ENCODE measurements at places on chromosomes 1 and 21. TPM values are rescaled to one million over a fixed set of nuclear protein-coding genes. Genes with fewer than 3 reads are reported as not detected.

GRCh38 chr1:47797575-47797974 is 199.6 kb downstream of the TRABD2B start:
- DNase-seq: no peak

DNA sequence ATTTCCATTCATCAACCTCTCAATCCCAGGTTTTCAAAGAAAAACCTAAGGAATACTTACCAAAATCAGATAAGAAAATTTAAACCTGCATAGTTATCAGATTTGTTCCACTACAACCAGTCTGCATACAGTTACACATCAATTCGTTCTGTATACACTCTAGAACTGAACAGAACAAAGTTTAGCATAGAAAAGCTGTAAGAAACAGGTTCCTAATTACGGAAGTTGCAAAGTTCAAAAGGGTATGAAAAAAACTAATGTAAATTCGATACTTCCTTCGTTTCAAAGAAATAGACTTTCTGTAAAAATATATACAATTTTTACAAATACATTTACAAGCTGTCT is 3.1 kb downstream of the MCL1 start:
- no peak for DNase-seq

DNA sequence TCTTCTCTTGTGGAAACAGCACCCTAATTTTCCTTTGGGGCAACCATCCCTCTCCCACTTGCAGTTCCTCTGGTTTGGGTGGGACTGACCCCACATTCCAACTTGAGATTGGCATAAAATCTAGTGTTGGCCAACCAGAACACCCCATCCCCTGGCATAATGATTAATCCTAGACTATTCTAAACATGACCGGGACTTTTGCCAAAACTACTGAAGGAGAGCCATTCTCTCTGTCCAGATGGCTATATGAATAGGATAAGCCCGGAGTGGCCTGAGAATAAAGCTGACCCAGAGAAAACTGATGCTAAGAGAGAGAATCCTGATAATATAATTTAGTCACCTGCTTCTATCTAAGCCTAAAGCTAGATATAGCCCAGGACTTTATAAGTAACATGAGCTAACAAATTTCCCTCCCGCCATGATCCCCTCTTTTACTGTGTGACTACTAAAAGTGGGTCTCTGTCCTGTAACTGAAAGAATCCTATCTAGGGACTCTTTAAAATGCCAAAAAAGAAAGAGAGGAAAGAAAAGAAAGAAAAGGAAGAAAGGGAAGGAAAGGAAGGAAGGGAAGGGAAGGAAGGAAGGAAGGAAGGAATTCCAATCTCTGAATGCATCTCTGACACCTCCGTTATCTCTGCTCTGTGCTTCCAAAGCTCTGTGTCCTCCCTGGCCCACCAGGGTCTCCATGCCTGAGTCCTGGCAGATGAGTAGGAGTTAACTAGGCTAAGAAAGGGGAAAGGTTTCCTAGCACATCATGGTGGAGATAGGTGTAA is 28.0 kb upstream of the NRDC start:
- DNase-seq: no peak

GRCh38 chr1:234933475-234933874 is 195.2 kb downstream of the TOMM20 start:
- DNase-seq: peak; percentile 56

GRCh38 chr1:205046870-205047269 is 3.9 kb downstream of the CNTN2 start:
- DNase-seq: no peak

- DNase-seq: no peak
Measured at GRCh38 chr1:210496063-210496462, 167.4 kb downstream of the HHAT start.

DNA sequence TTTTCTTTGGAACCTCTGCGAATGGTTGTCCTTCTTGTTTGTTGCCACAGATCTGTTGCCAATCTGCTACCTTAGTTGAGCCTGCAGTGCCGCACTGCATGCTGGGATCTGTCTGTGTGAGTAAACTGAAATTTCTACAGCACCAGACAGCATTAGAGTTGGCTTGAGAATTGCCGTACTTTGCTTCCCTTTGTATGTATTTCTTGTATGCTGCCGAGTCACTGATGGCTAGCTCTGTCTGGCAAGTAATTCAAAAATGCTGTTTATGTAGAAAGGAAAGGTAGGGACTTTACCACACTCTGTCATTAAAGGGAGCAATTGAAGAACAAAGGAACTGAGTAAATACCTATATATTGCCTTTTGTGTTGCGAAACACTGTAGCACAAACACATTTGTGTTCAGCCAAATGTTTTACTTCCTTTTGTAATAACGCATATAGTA is 857.4 kb downstream of the USP25 start:
- no peak for DNase-seq

Gene IGSF5
- not detected for total RNA-seq

Gene RIPPLY3
- not detected for total RNA-seq

Gene FGGY
- 13.6 TPM for total RNA-seq

Gene SAMSN1
- 71.4 TPM for total RNA-seq

Gene WNT3A
- not detected for total RNA-seq
